ENCODE measurements at places on chromosomes 3 and 15. TPM values are rescaled to one million over a fixed set of nuclear protein-coding genes. Genes with fewer than 3 reads are reported as not detected.

WDR93 gene
- 0.15 TPM for total RNA-seq

CLDN18 gene
- total RNA-seq: not detected

RAB6B gene
- 0.34 TPM for total RNA-seq

LINGO1 gene
- total RNA-seq: not detected

TWF2 gene
- 195 TPM for total RNA-seq

USP13 gene
- total RNA-seq: 8.4 TPM

GCHFR gene
- total RNA-seq: 4.2 TPM
